ENCODE measurements at places on chromosomes 2 and 18.

DNA sequence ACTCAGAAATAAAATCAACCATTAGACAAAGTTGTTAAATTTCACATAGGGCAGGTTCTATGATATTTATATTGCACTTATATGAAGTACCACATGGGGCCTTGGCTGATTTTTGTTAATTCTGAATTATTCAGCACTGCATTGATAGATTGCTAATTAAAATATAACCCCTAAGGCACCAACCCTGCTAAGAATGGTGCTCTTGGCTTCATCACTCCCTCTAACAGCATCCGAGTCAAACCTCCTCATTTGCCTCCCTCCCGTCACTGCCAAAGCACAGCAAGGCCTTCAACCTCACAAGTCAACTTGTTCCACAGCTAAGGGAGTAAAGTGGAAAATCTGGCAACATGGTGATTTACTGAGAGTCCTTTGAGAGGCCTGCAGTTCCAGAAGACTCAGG is 27.0 kb downstream of the MYO5B start:
- H3K27ac ChIP-seq = no peak overlapping the region
- H3K27me3 ChIP-seq = no peaks in the 10 kb centered on the region
- H3K4me3 ChIP-seq = no peak overlapping the region
- H3K4me1 ChIP-seq = no peaks in the 10 kb centered on the region
- no peak for DNase-seq

DNA sequence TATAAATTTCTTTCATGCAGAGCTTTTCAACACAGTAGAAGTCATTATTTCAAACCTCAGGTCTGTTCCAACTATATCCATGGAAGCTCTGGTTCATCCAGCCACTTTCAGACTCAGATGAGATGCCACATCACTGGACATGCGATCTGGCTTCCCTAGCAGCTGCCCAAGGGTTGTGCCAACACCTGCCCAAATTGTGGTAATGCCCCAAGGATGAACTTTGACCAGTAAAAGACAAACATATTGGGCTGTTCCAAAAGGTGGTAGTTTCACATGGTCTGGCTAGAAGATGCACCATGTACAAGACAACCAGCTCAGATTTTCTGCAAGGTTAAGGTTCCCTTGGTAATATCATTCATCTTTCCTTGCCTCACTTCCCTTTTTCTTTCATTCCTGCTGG is 101.9 kb downstream of the THADA start:
- H3K27me3 ChIP-seq = no peaks in the 10 kb centered on the region
- no peaks in the 10 kb centered on the region for H3K36me3 ChIP-seq
- no peak overlapping the region for H3K27ac ChIP-seq
- no peak for DNase-seq
- no peak overlapping the region for H3K4me3 ChIP-seq

- no peak overlapping the region for H3K4me3 ChIP-seq
- no peaks in the 10 kb centered on the region for H3K4me1 ChIP-seq
- no peak overlapping the region for H3K27ac ChIP-seq
- no peaks in the 10 kb centered on the region for H3K27me3 ChIP-seq
Observed at GRCh38 chr2:180604077-180604476, 376.3 kb upstream of the UBE2E3 start.

GRCh38 chr2:133586978-133587377 is 18.7 kb upstream of the NCKAP5 start:
- no peak for DNase-seq
- no peaks in the 10 kb centered on the region for H3K4me1 ChIP-seq
- H3K4me3 ChIP-seq = no peak overlapping the region
- H3K36me3 ChIP-seq = no peaks in the 10 kb centered on the region
- no peaks in the 10 kb centered on the region for H3K27me3 ChIP-seq

DNA sequence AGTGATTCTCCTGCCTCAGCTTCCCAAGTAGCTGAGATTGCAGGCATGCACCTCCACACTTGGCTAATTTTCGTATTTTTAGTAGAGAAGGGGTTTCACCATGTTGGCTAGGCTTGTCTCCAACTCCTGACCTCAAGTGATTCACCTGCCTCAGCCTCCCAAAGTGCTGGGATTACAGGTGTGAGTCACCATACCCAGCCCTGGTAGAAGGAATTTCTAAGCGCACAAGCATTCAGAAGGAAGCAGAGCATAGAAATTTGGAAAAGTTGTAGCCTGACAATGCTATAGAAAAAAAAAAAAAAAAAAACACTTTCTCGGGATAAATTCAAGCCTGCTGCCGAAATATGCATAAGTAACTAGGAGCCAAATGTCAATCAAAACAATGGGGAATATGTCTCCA is 249.4 kb downstream of the GRB14 start:
- no peaks in the 10 kb centered on the region for H3K4me1 ChIP-seq
- H3K27me3 ChIP-seq = no peaks in the 10 kb centered on the region
- DNase-seq = no peak
- no peaks in the 10 kb centered on the region for H3K36me3 ChIP-seq

DNA sequence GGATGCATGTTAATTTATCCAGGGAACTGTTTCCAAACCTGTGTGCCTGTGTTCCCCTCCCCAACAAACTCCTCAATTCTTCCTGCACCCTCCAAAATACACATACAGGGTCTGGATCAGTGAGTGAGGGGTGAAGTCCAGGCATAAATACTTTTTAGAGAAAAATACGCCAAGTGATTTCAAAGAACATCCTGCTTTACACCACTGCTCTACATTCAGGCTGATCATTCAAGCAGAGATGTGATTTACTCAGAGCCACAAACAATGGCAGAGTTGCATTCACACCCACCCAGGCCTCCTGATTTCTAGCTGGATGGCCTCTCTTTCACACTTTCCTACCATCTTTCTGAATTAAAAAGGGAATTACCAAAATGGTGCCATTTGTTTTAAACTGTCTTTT is 289.5 kb upstream of the SLC14A2 start:
- H3K4me1 ChIP-seq = no peaks in the 10 kb centered on the region
- no peaks in the 10 kb centered on the region for H3K36me3 ChIP-seq
- H3K4me3 ChIP-seq = no peak overlapping the region
- no peaks in the 10 kb centered on the region for H3K27me3 ChIP-seq

GRCh38 chr2:189569295-189569910 is 11.2 kb downstream of the SLC40A1 start:
- no peaks in the 10 kb centered on the region for H3K36me3 ChIP-seq
- H3K4me3 ChIP-seq = no peak overlapping the region
- peak overlapping the region; percentile 47 for H3K27ac ChIP-seq
- no peak for DNase-seq
- H3K4me1 ChIP-seq = peaks cover 96% of the 10 kb centered on the region

DNA sequence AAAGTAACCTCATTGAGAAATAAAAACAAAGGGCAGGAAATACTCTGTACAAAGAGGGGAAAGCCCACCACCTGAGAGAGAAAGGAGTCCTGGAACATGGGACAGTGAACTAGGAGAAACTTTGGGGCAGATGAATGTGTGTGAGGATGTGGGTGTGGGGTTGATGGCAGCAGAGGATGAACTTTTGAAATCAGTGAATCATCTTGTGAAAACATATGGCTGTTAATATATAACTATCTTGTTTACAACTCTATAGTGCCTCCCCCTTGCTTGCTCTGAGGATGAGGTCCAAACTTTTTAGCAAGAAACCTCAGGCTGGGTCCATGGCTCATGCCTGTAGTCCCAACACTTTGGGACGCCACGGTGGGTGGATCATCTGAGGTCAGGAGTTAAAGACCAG is 171.8 kb upstream of the LHCGR start:
- no peak overlapping the region for H3K27ac ChIP-seq
- no peak overlapping the region for H3K4me3 ChIP-seq
- H3K36me3 ChIP-seq = no peaks in the 10 kb centered on the region
- no peaks in the 10 kb centered on the region for H3K4me1 ChIP-seq
- no peaks in the 10 kb centered on the region for H3K27me3 ChIP-seq

DNA sequence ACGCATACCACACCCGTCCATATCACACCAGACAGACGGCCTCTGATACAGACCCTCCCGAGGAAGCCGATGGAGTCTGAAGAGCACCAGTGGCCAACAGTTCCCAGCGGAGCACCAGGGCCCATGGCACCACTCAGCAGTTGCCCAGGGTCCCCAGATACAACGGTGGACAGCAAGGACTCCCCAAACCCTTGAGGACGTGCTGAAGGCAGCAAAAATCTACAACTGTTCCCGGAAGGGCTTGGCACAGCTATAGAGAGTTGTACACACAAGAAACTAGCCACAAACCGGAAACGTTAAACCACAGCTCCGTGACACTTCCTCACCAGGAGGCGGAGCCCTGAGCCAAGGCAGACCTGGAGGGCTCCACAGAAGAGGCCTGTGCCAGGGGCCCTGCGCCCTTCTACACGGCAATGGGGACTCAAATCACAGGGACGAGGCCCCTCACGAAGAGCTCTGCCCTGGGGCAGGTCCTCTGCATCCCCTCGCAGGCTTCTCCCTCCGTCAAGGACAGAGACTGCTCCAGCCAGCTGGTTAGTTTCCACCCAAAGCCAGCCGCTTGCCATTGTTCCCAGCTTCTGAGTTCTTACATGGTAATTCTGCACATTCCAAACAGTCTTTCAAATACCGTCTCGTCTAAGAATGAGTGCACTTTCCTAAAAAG is 133.4 kb downstream of the HDAC4 start:
- peaks cover 40% of the 10 kb centered on the region for H3K4me1 ChIP-seq
- DNase-seq = peak; percentile 75
- no peaks in the 10 kb centered on the region for H3K27me3 ChIP-seq
- H3K36me3 ChIP-seq = no peaks in the 10 kb centered on the region
- H3K27ac ChIP-seq = peak overlapping the region; percentile 3

DNA sequence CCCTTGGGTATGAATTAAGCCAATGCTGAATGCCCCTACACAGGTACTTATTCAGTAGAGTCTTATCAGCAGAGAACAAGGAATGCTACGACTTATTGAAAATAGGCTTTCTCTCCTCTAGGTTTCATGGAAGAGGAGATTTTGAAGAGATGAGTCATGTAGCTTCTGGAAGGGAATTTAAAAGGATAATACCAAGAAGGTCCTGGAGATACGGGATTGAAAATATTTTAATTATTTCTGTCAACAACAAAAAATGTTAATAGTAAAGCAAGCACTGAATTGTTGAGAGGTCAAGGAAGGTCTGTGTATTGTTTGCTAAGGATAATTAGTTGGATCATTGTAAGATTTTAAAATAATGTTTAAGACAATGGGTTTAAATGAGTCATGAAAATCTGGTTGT is 293.0 kb upstream of the SPHKAP start:
- H3K4me3 ChIP-seq = no peak overlapping the region
- no peaks in the 10 kb centered on the region for H3K36me3 ChIP-seq
- no peaks in the 10 kb centered on the region for H3K27me3 ChIP-seq
- H3K27ac ChIP-seq = no peak overlapping the region
- no peaks in the 10 kb centered on the region for H3K4me1 ChIP-seq
- DNase-seq = no peak

DNA sequence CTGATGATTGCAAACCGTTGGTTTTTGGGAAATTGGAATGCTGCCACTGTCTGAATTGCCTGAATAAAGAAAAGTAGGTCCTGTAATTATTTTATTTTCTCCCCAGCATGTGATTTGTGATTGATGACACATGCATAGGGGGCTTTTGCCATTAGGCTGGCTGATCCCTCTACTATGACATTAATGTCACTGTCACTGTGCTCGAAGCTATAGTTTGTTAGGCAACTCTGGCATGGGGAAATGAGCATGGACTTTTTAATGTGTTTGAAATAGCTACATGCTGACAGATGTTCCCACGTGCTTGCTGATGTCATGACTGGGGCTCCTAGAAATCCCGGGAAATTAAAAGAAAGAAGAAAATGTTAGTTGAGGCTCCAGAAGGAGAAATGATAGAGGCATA is 99.1 kb downstream of the HRH4 start:
- no peaks in the 10 kb centered on the region for H3K4me1 ChIP-seq
- no peak for DNase-seq
- peaks cover 7% of the 10 kb centered on the region for H3K27me3 ChIP-seq
- H3K27ac ChIP-seq = no peak overlapping the region
- no peak overlapping the region for H3K4me3 ChIP-seq

DNA sequence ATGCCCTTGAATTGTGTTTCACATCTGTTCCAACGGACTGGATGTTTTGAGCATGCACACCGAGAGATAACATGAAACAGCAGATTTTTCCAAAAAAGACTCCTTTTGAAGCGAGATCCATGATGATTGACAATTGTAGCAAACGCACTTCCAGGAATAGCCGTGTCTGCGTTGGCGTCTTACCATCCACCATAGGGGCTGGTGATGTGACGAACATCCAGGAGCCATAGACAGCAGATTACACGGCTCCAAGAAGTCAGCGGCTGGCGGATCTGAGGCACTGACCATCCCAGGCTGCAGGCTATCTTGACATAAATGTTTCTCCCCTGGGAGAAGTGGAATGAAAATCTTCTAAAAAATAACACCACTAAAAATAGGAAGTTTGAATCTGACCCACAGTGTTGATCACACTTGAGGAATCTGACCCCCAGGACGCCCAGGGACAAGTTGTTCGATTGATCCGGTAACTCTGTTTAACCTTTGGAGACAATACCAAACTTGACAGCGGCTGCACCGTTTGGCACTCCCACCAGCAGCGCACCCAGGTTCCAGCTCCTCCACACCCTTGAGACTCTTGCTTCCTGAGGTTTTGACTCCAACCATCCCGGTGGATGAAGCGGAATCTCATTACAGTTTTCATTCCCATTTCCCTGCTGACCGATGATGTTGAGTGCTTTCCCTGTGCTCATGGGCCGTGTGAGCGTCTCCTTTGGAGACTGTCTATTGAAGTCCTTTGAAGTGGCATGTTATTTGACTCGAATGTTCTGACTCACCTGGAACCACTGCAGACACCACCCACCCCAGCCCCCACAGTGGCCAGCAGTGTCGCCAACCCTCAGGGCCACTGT is 140.0 kb upstream of the GPC1 start:
- H3K36me3 ChIP-seq = no peaks in the 10 kb centered on the region
- H3K27ac ChIP-seq = no peak overlapping the region
- no peak overlapping the region for H3K4me3 ChIP-seq
- no peak for DNase-seq

- H3K36me3 ChIP-seq = no peaks in the 10 kb centered on the region
- no peak overlapping the region for H3K27ac ChIP-seq
- no peaks in the 10 kb centered on the region for H3K27me3 ChIP-seq
- no peak for DNase-seq
- H3K4me3 ChIP-seq = no peak overlapping the region
- H3K4me1 ChIP-seq = peaks cover 4% of the 10 kb centered on the region
Observed at GRCh38 chr18:61856678-61857077, 36.1 kb downstream of the RNF152 start.

- no peak overlapping the region for H3K27ac ChIP-seq
- no peaks in the 10 kb centered on the region for H3K4me1 ChIP-seq
- no peak for DNase-seq
- H3K27me3 ChIP-seq = no peaks in the 10 kb centered on the region
- no peaks in the 10 kb centered on the region for H3K36me3 ChIP-seq
Observed at GRCh38 chr18:77700051-77700450, 450.4 kb downstream of the GALR1 start.

GRCh38 chr2:12076810-12077209 is 330.4 kb downstream of the LPIN1 start:
- no peak overlapping the region for H3K4me3 ChIP-seq
- DNase-seq = no peak
- H3K36me3 ChIP-seq = no peaks in the 10 kb centered on the region
- no peaks in the 10 kb centered on the region for H3K4me1 ChIP-seq

GRCh38 chr2:31204783-31205182 is 12.5 kb downstream of the CAPN14 start:
- no peaks in the 10 kb centered on the region for H3K27me3 ChIP-seq
- no peaks in the 10 kb centered on the region for H3K4me1 ChIP-seq
- no peak overlapping the region for H3K4me3 ChIP-seq
- no peaks in the 10 kb centered on the region for H3K36me3 ChIP-seq
- no peak for DNase-seq

All from adrenal gland (tissue), 19 donors.